ENCODE measurements at places on chromosomes 6 and 20.
A peak's percentile ranks its signal among the peaks of the same experiment; 100 is the strongest.

DNA sequence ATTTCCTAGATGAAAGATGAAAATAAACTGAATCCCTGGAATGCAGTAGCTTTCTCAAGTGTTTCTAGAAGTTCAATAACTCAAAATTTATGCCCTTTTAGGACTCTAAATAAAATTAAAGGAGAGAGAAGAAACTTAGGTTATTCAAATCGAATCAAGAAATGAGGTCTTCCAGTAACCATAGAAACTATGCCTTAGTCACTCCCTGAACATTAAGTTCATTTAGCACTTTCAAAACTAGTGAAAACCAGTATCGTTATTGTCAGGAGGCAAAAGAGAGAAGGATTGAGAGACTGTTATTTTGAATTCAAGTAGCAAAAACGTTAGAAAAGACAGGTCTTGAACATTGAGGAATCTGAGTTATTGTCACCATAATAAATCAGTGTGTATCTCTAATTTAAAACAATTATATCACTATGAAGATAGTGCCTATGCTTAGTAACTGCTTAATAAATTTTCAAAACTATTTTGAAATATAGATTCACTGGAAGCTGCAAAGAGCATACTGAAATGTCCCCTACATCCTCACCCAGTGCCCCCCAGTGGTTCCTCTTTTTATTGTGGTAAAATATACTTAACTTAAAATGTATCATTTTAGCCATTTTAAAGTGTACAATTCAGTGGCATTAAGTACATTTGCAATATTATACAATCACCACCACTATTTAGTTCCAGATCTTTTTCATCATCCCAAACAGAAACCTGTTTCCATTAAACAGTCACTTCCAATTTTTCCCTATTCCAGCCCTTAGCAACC is 4.6 kb downstream of the RPP21 start:
- no peak for DNase-seq
- H3K4me1 ChIP-seq, result peaks cover 5% of the 10 kb centered on the region
- H3K36me3 ChIP-seq, result no peaks in the 10 kb centered on the region
- H3K27me3 ChIP-seq, result no peaks in the 10 kb centered on the region
- H3K27ac ChIP-seq, result no peak overlapping the region
- H3K4me3 ChIP-seq, result no peak overlapping the region

DNA sequence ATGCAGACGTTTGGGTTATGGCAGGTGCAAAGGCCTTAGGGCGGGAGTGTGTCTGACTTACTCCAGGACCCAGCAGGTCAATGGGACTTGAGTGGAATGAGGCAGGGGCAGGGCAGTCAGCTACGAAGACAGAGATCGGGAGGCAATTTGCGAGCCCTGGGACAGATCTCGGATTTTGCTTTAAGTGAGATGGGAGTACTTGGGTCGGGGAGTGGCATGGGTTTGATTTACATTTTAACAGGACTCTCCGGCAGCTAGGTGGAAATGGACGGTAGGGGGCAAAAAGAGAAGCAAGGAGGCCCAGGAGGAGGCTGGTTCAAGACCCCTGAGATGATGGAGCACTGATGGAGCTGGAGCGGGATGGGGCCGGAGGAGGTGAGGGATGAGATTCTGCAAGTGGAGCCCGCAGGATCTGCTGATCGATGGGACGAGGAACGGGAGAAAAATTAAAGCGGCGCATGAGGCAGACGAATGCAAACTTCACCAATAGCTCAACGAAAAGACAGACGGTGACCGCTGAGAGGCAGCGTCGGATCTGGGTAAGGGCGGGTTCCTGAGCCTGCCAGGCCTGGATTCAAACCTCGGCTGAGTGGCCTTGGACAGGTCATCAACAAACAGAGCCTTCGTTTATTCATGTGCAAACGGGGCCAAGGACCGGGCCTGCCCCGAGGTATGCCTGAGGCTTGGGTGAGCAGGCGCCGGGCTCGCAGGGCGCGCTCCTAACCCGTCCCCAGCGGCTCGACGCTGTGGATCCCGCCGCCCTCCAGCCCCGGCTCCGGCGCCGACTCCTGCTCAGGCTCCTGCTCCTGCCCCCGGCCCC is 756 bp upstream of the RBCK1 start:
- H3K27me3 ChIP-seq, result no peaks in the 10 kb centered on the region
- peak; percentile 30 for DNase-seq
- H3K4me1 ChIP-seq, result peaks cover 12% of the 10 kb centered on the region
- H3K4me3 ChIP-seq, result peak overlapping the region; percentile 99
- H3K36me3 ChIP-seq, result no peaks in the 10 kb centered on the region

DNA sequence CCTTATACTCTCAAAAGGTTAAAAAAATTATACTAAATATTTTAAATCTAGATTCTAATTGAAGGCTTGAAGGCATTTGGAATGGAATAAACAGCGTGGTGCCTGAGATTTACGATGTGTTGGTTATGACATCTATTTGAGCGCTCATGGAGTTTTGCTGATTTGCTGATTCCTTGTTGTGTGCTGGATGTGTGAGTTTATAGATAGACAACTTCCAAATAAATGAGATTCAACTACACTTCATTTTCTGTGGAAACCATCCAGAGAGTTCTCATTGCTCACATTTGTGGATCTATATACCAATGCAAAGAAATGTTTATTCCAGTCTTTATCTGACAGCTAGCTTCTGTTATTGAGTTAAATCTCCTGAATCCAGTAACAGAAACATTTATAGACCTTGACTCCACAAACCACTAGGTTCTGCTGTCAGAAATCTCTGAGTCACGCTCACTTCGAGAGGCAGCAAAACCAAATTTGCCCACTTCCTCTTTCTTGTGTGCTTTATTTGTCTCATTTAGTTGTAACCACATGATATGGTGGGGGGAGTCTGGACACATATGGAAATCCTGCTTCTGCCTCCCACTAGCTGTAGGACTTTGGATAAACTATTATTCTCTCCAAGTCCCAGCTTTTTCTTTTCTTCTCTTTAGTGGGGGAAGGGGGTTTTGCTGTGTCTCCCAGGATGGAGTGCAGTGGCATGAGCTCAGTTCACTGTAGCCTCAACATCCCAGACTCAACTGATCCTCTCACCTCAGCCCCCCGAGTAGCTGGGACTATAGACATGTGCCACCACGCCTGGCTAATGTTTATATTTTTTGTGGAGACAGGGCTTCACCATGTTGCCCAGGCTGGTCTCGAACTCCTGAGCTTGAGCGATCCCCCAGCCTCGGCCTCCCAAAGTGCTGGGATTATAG is 54.5 kb downstream of the IPCEF1 start:
- no peaks in the 10 kb centered on the region for H3K36me3 ChIP-seq
- no peak overlapping the region for H3K4me3 ChIP-seq
- H3K27ac ChIP-seq, result peak overlapping the region; percentile 1

DNA sequence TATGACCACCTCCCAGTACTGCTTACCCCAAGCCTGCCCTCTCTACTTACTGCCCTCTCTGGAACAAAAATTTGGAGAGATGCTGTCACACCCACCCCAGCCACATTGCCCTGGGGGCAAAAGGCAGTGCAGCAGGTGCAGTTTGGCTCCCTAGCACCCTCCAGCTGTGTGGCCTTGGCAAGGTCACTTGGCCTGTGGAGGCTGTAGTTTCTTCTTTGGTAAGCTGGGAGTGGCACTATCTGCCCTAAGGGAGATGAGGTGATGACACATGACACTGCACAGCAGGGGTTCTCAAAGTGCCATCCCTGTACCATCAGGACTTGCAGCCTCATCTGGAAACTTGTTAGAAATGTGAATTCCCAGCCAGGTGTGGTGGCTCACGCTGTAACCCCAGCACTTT is 44.8 kb downstream of the TAF8 start:
- no peaks in the 10 kb centered on the region for H3K4me1 ChIP-seq
- H3K36me3 ChIP-seq, result no peaks in the 10 kb centered on the region
- no peaks in the 10 kb centered on the region for H3K27me3 ChIP-seq

DNA sequence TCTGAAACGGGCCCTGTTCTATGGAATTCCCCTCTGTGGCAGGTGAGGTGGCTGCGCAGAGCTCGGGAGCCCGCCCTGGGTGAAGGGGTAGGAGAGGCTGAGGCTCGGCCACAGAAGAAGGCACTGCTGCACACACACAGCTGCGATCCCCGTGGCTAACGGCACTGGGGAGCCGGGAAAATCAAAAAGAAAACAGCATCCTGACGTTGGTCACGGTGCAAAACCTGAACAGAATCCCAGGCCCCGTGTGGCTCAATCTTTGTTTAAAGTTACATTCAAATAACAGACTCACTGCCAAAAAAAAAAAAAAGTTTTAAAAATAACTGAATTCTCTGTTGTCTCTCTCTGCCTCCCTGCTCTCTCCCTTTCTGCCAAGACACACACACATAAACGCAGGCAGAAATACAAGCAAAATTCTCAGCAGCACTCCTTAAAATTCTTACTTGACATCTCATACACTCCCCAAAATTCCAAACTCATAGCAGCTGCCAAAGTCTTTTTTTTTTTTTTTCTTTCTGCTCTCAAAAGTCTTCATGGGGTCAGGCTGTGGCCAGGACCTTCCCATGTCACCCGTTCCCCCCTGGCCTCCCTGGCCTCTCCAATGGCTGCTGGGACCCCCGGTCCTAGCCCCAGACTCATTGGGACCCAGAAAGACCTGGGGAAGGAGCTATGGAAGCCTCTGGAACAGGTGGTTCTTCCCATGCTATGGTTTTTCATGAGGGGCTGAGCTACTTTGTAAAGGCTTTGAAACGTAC is 248.8 kb downstream of the TTLL2 start:
- H3K27me3 ChIP-seq, result no peaks in the 10 kb centered on the region
- peak overlapping the region; percentile 12 for H3K4me3 ChIP-seq
- no peak for DNase-seq

GRCh38 chr6:141874930-141875602 is 257.7 kb upstream of the GJE1 start:
- H3K27me3 ChIP-seq, result no peaks in the 10 kb centered on the region
- H3K36me3 ChIP-seq, result no peaks in the 10 kb centered on the region
- no peaks in the 10 kb centered on the region for H3K4me1 ChIP-seq
- no peak overlapping the region for H3K4me3 ChIP-seq

- H3K36me3 ChIP-seq, result no peaks in the 10 kb centered on the region
- H3K27ac ChIP-seq, result no peak overlapping the region
These were observed 119.0 kb downstream of the ISM1 start for GRCh38 chr20:13340088-13340487.

- no peaks in the 10 kb centered on the region for H3K27me3 ChIP-seq
- H3K4me1 ChIP-seq, result no peaks in the 10 kb centered on the region
- H3K36me3 ChIP-seq, result no peaks in the 10 kb centered on the region
- DNase-seq, result no peak
- H3K27ac ChIP-seq, result no peak overlapping the region
These were observed 101.5 kb upstream of the SLC24A3 start for GRCh38 chr20:19110881-19111460.

GRCh38 chr6:151254451-151255081 is 14.8 kb downstream of the AKAP12 start:
- no peak overlapping the region for H3K4me3 ChIP-seq
- H3K36me3 ChIP-seq, result no peaks in the 10 kb centered on the region
- no peaks in the 10 kb centered on the region for H3K27me3 ChIP-seq
- no peaks in the 10 kb centered on the region for H3K4me1 ChIP-seq
- H3K27ac ChIP-seq, result peak overlapping the region; percentile 42

- H3K36me3 ChIP-seq, result peaks cover 24% of the 10 kb centered on the region
- no peak overlapping the region for H3K4me3 ChIP-seq
- no peak for DNase-seq
These were observed 101.6 kb downstream of the ATXN1 start for GRCh38 chr6:16659466-16660156.

DNA sequence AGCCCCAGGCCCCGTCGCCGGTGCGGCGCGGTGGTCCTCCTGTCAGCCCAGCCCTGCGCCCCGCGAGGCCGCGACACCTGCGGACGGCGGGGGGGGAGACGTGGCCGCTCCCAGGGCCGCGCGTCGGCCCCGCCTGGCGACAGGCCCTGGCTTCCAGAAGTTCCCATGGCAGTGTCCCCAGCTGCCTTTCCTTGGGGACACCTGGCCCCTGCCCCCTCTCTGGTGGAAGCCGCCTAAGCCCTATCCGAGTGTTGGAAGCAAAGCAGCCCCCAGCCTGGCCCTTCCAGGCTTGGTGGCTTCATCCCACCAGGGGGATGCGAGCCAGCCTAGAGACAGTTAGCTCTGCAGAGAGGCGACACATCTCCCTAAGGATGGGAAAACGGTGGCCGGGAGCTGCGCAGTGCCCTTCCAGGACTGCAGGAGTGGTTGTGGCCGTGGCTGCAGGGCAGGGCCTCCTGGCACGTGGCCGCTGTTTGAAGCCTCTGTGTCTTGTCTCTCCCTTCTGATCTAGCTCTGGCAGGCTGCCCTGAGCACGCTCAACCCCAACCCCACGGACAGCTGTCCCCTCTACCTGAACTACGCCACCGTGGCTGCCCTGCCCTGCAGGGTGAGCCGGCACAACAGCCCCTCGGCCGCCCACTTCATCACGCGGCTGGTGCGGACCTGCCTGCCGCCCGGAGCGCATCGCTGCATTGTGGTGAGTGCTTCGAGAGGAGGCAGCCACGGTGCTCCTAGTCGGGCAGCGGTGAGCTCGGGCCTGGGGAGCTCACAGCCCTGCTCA is 816 bp downstream of the NPEPL1 start:
- no peak for DNase-seq
- H3K4me1 ChIP-seq, result peaks cover 20% of the 10 kb centered on the region
- peak overlapping the region; percentile 53 for H3K27ac ChIP-seq
- peaks cover 9% of the 10 kb centered on the region for H3K36me3 ChIP-seq
- no peaks in the 10 kb centered on the region for H3K27me3 ChIP-seq

- DNase-seq, result no peak
- H3K4me3 ChIP-seq, result no peak overlapping the region
- H3K4me1 ChIP-seq, result no peaks in the 10 kb centered on the region
- no peak overlapping the region for H3K27ac ChIP-seq
These were observed 19.8 kb downstream of the SUMO4 start for GRCh38 chr6:149419696-149420404.

DNA sequence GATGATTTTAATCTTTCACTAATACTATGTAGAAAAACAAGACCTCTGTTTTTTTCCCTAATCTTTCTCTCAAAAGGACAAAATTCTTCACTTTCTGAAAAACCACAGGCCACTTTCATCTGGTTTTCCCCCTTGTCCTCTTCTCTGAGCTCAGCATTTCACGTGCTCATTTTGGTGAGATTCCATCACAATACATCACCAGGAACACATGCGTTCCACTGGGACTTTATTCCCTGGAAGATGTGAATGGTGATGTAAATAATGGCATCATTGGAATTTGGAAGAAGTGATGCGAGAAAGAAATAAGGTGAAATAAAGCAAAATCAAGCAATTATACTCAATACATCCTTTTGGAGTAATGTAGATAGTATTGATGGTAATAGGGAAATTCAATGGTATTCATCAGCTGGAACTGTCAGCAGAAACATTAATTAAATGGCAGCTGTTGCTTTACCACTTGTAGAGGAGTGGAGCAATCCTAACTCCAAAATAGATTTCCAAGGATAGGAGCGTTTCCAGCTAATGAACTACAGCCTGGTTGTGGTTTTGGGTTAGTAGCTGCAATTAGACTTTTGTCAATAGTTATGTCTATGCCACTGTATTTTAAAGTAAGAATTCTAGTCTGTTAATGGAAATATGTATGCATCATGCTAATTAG is 11.5 kb downstream of the FILIP1 start:
- H3K36me3 ChIP-seq, result no peaks in the 10 kb centered on the region
- H3K4me3 ChIP-seq, result no peak overlapping the region

GRCh38 chr6:54195637-54196036 is 84.4 kb downstream of the MLIP start:
- no peak for DNase-seq
- peaks cover 16% of the 10 kb centered on the region for H3K4me1 ChIP-seq
- no peak overlapping the region for H3K27ac ChIP-seq
- H3K27me3 ChIP-seq, result no peaks in the 10 kb centered on the region
- no peaks in the 10 kb centered on the region for H3K36me3 ChIP-seq

- no peaks in the 10 kb centered on the region for H3K36me3 ChIP-seq
- H3K27ac ChIP-seq, result no peak overlapping the region
- DNase-seq, result no peak
- H3K27me3 ChIP-seq, result no peaks in the 10 kb centered on the region
- H3K4me3 ChIP-seq, result no peak overlapping the region
These were observed 242.2 kb upstream of the RREB1 start for GRCh38 chr6:6865611-6866010.
